GM12892 (cell line): ENCODE measurements at places on chromosomes 2 and 18.
A peak's percentile ranks its signal among the peaks of the same experiment; 100 is the strongest.

GRCh38 chr2:42089340-42089925 lies 41.6 kb downstream of the PKDCC start:
- DNase-seq, result no peak

- no peak for DNase-seq
Observed at GRCh38 chr2:201182650-201183364, at the start of gene CASP10. CASP10 (plus strand) TSS chr2:201183141; CDS start chr2:201185778, 2,637 bp downstream.

GRCh38 chr2:233434666-233435330 lies 80.5 kb downstream of the DGKD start:
- DNase-seq, result no peak

DNA sequence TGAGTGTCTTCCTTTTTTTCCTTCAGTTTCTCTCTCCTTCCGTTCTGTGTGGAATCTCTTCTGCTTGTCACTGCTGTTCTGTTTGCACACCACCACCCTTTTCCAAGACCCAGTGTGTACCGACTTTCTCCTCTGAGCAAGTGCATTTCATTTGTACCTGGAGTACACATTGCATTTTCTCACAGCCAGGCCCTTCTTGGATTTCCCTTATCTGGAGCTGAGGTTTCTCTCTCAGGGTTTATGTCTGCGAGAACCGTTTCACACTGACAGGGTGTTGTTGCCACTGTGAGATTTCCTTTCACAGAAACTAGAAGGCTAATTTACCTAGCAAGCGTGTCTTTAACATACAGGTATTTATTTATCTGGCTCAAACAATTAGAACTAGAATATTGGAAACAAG lies 26.2 kb downstream of the NCOA1 start:
- DNase-seq, result no peak

DNA sequence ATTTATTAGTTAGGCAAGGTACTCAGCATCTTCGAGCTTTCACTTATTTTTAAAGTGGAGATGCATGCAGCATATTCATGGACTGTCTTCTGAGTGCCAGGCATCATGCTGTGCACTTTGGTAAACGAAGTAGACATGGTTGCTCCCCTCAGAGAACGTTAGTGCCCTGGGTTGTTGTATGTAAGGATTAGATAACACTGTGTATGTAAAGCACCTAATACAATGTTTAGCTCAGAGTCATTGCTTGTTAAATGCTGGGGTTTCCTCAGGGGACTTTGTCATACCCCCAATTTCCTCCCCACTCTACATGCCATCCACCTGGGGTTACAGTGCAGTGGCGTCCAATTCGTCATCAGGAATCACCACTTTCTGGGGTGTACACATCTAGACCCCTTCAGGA lies 2.8 kb downstream of the UGGT1 start:
- DNase-seq, result no peak

DNA sequence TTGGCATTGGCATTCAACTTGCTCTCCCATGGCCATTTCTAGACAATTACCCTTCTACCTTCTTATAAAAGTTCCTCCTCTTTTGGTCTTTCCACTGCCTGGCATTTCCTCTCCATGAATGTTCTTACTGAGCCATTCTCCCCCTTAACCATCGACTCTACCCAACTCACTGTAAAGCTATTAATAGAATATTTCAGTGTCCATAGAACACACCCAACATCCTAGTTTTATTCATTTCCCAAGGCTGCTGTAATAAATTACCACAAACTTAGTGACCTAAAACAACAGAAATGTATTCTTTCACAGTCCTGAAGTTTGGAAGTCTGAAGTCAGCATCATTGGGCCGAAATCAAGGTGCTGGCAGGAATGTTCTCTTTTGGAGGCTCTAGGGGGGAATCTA lies 170.0 kb upstream of the ATP5MC3 start:
- no peak for DNase-seq

GRCh38 chr18:3528231-3528630 lies 78.3 kb downstream of the TGIF1 start:
- DNase-seq, result no peak

DNA sequence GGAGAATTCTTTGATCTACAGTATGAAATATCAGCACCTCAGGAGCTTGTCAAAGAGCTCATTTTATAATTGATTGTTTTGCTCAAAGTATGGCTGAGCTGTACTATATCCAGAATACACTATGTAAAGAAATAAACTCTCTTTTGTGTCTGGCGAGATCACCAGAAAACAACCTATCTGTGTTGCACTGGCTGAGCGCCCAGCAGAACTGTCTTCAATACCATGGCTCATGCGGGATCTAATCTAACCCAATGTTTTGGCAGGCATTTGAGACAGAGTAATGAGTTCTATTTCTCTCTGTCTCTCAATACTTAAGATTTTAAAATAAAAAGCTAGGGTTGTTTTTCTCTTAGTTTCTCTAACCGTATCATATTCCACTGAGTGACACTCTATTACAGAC lies 192.4 kb downstream of the L3MBTL4 start:
- DNase-seq, result no peak

GRCh38 chr2:44360749-44361329 lies 455 bp downstream of the PREPL start:
- DNase-seq, result no peak

- DNase-seq, result no peak
Observed at GRCh38 chr2:84326831-84327432, 132.1 kb downstream of the SUCLG1 start.

DNA sequence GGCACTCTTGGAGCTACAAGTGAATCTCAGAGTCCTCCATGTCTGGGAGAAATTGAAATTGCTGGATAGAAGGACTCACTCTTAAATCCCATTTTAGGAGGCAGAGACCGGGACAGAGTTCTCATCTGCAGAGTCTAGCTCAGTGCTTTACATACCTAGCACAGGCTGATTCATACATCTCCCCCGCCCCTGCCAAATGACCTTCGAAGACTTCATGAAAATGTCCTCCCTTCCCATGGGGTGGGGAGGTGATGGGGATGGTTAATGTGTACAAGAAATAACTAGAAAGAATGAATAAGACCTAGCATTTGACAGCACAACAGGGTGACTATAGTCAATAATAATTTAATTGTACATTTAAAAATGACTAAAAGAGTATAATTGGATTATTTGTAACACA lies 8.2 kb upstream of the SERPINB5 start:
- DNase-seq, result no peak

- DNase-seq, result no peak
Observed at GRCh38 chr2:184125867-184126266, 472.5 kb upstream of the ZNF804A start.

- no peak for DNase-seq
Observed at GRCh38 chr2:44772669-44773378, 168.7 kb upstream of the SIX3 start.

- DNase-seq, result peak; percentile 72
Observed at GRCh38 chr2:11123856-11124759, 31.2 kb upstream of the SLC66A3 start.

DNA sequence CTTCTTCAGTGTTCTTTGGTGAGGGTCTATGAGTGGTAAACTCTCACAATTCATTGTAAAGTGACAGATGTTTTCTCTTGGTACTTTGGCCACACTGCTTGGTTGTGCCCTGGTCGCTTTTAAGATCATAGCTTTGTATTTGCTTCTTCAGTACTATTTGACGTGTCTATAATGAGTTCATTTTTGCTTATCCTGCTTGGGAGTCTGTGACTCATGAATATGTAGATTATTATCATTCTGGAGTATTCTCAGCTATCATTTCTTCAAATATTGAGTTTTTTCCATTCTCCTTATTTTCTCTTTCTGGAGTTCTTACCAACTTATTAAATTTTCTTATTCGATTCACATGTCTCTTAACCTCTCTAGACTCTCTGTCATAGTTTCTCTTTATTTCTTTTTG lies 73.0 kb upstream of the HS6ST1 start:
- no peak for DNase-seq

GRCh38 chr18:40902436-40902835 lies 1052.6 kb upstream of the PIK3C3 start:
- no peak for DNase-seq

- no peak for DNase-seq
Observed at GRCh38 chr18:38941711-38942561, 1376.3 kb upstream of the CELF4 start.

DNA sequence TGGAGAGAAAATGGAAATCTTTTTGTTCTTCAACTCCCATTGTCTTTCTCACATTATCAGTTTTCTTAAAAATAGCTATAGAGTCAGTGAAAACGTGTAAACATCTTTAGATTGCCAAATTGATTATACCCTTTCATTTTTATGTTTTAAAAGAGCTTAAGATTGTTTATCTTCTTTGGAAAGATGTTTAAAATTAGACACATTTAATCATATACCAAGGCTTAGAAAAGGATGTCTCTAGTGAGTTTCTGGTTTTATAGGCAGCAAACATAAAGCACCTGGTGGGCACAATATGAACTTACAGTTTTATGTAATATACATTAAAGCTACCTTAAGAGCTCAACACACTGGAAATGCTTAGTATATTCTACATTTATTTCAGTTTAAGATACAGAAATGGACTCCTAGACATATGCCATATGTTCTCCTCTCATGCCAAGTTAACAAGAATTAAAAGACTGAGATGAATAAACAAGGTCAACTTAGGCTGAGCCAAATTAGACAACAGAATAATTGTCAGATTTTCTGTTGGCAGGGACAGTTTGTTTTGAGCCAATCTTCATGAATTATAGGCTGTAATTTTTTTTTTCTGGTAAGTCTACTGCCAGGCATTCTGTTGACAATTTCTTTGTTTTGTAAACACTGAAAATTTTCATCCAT lies 112.7 kb downstream of the OTX1 start:
- no peak for DNase-seq

GRCh38 chr18:12748671-12749070 lies 45.8 kb downstream of the PSMG2 start:
- DNase-seq, result no peak

DNA sequence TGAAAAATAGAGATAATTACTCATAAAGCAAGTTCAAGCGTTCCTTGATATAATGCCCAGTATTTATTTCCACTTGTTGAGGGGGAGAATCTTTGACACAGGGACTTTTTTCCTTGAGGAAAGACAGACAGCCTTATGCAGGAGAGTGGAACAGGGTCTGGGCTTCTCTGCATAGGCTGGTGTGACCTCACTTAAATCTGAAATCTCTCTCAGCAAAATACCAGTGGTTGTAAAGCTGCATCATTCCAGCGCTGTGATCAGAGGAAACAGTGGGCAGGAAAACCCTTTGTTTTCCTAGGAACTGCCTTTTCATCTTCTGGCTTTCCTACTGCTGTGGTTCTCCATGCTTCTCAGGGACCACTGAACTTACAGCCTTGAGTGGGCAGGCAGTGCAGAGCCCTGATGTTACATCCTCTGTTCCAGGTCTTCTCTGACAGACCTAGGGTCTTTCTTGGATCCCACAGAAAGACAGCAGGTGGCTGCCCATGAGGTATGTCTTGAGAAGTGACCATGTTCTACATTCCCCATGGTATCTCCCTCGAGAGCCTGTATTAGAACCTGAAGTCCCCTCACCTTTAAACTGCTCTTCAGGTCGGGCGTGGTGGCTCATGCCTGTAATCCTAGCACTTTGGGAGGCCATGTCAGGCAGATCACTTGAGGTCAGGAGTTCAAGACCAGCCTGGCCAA lies 17.6 kb upstream of the MAP4K4 start:
- DNase-seq, result no peak

DNA sequence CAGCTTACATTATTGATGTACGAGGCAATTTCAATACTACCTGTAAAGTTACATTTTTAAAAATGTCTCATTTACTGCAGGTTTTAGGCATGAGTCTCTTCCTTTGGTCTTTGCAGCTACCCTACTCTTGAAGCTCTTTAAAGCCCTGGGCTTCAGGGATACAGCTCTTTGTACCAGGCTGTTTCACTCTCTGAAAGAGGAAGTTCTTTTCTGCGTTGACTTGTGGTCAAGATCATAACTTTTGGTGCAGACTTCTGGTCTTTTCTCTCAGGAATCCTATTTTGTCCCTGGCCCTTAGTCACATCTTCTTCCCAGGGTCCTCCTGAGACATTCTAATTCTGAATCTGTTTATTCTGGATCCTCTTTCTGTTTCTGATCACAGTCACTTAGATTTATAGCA lies 16.6 kb upstream of the HRH4 start:
- no peak for DNase-seq

DNA sequence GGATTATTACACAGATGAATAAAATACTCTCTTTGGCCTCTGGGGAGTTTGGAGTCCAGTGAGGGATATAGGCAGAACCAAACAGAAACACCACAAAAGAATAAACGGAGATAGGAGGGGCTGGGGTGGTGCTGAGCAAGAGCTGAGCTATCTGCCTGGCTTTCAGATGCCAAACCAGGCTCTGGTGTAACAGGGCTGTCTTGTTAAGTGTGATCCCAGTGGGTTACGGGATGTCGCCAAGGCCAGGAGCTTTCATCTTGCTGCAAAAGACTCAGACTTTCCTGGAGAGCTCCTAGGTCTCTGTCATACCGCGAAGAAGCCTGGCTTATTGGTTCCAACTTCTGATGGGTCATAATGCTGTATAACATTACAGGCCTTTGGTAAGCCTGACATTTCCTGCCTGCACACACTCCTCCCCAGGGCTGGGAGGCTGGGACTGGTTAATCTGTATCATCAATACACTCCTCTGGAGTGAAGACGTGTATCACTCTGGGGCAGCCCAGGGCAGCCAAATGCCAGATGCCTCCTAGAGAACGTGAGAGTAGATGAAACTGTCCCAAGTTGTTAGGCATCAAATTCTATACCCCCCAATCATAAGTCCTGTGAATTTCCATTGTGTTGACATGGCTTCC lies 60.5 kb downstream of the STPG4 start:
- no peak for DNase-seq

DNA sequence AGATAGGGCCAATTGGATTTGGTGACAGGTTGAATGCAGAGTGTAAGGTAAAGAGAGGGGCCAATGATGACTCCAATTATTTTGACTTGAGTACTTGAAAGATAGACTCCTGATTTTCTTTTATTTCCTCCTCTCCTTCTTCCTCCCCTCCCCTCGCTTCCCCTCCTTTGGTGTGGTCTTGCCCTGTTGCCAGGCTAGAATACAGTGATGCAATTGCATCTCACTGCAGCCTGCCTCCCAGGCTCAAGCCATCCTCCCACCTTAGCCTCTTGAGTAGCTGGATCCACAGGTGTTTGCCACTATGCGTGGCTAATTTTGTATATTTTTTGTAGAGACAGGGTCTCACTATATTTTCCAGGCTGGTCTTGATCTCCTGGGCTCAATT lies 2.3 kb downstream of the DGUOK start:
- no peak for DNase-seq

- no peak for DNase-seq
Observed at GRCh38 chr2:1784986-1785617, 40.8 kb upstream of the PXDN start.

DNA sequence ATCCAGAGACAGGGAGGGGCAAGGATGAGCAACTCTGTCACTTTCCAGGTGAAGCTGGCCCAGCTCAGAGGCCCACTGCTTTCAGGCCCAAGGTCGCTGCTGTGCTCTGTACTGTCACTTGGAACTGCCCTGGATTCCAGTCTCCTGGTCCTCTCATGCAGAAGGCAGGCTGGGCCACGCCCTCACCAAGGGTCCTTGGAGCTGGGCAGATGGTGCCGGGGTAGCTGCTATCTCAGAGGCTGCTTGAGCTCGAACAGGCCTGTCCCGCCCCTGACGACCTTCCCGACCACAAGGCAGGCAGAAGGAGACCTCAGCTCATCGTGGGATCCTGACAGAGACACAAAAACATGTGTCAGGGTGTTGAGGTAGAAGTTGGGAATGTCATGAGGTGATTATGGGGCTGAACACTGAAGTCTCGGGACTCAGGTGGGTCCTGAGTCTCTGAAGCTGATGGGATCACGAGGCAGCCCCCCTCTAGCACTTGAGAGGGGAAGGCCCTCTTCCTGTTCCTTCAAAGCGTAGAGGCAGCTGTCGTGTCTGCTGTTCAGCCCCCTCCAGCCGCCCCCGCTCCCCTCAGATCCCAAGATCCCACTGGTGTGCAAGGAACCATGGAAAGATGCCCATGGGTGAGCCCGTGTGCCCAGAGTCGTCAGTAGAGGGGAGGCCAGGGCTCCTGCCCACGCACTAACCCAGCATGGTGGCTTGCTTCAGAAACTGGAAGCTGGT lies 78.3 kb downstream of the POLR1A start:
- DNase-seq, result no peak
